Suprapubic skin (tissue), 4 donors: ENCODE measurements at places on chromosomes 12 and 14. TPM values are rescaled to one million over a fixed set of nuclear protein-coding genes. Genes with fewer than 3 reads are reported as not detected.

GTF2H3 gene
- total RNA-seq: 14.4 TPM

GRCh38 chr14:93033084-93033982 is 82.4 kb downstream of the ITPK1 start:
- no peak for DNase-seq

DNA sequence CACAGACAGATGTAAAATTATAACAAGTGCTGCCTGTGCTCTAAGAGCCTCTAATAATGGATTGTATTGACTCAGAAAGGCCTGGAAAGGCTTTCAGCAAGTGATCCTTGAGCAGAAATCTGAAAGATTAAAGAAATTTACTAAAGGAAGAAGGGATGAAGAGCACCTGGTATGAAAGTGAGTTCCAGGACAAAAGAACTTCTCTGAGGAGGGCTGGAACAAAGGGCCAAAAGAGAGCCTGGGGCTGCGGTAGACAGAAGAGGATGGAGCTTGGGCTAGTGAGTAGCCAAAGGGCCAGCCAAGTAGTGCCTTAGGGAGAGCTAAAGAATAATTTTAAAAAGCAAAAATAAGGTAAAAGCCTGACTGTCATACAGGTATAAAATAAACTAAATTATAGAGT is 44.0 kb downstream of the BCAT1 start:
- DNase-seq: no peak

DNA sequence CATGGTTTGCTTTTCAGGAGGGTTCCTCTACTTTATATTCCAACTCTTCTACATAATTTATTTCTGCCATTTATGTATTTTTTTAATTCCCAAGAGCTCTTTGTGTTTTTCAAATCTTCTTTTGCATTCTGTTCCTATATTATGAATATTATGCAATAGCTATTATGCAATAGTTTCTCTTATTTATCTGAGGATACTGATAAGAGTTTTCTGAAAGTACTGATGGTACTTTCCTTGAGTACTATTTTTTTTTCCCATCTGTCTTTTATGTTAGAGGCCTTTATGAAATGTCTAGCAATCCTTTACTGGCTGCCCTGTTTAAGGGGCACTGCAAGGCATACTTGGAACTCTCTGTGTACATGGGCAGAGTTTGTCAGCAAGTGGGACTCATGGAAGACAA is 93.4 kb downstream of the SLC41A2 start:
- no peak for DNase-seq

DNA sequence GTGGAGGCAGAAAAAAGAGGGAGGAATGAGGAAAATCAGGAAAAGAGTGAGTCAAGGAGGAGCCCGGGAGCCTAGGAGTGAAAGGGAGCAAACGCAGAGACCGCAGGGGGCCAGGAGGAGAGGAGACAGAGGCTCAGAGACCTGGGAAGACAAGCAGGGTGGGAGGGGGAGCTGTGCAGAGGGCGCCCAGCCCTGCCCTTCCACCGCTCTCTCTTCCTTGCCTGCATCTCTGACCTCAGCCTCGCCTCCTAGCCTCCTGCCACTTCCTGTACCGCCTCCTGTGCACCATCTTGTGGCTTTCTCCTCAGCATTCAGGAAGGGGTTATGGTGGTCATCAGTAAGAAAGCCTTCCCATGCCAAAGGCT is 1.3 kb downstream of the CLSTN3 start:
- DNase-seq: no peak

GRCh38 chr12:6069437-6070093 is 54.9 kb downstream of the VWF start:
- no peak for DNase-seq
